ENCODE measurements at places on chromosomes 6 and 20.

DNA sequence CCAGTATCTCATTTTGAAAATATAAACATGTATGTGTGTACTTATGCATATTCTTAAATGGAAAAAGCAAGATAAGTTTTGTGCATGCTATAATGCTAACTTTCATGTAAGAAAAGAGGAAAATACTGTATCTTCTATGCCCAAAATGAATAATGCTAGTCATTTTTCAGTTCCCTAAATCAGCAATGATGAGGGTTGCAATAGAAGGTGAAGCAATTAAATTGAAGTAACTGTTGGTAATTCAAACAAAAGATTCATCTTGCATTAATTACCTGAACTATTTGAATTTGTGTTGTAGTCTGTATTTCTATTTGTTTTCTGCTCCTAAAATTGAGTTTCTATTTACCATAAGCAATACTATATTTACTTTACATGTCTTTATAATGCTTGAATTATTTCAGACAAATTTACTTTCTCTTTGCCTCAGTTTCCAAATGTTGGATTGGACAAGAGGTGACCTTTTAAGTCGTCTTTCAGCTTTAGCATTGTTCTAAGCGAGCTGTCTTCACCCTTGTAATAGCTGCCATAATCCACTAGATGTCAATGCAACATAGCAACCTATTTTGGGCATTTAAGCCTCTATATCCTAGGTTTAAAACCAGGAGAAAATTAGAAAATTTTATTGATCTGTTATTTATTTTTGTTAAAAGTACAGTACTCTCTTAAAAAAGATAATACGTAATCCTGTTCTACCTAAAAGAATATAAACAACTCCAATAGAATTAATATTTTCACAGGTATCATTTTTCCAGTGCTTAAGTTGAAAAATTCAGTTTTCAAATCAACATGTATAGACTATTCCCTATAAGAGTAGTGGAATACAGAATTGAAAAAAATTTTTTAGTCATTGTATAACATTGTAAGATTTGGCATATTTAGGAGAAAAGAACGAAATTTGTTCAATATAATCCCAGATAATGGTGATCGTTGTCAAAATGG lies 52.3 kb upstream of the IFNGR1 start:
- DNase-seq = no peak

- no peak for DNase-seq
Observed at GRCh38 chr20:56537997-56538396, 5.0 kb downstream of the FAM209B start.

- DNase-seq = no peak
Observed at GRCh38 chr6:137762168-137763090, 104.6 kb upstream of the TNFAIP3 start.

DNA sequence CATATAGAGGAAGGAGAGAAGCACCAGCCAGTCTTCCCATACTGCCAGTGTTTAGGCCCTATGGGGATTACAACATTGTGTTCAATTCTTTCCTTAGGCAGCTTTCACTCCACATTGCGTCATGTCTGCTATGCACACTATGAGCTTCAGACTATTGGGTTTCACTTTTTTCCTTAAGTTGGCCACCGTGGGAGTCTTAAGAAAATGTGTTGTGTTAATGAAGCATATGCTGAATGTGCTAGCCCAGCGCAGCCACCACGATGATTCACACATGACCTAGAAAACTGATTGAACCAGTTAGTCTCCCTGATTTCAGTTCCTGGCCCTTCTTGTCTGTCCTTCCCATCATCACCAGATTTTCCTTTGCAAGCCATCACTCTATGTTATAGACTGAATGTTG lies 21.5 kb downstream of the TUBB2B start:
- DNase-seq = no peak

- DNase-seq = no peak
Observed at GRCh38 chr6:14811775-14812428, 434.0 kb upstream of the JARID2 start.

DNA sequence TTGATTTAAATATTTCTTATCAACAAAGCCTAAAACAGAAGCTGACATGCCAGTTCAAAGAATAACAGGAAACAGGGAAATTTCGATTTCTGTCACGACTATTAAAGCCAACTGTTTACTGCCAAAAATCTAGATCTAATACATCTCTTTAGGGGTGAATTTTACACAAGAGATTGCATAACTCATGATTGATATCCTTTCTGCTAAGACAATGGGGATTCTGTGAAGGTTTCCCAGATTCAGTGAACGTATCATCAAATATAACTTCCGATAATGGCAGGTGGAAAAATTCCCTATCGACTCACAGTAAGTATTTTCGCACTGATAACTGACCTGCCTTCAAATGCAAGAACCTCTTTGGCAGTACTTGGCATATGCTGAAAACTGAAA lies 42.9 kb downstream of the NHSL1 start:
- no peak for DNase-seq

- DNase-seq = no peak
Observed at GRCh38 chr6:12522347-12522746, 194.2 kb upstream of the PHACTR1 start.

- DNase-seq = no peak
Observed at GRCh38 chr6:21158873-21159272, 434.7 kb upstream of the SOX4 start.

- DNase-seq = no peak
Observed at GRCh38 chr20:19478320-19478895, 266.0 kb downstream of the SLC24A3 start.

DNA sequence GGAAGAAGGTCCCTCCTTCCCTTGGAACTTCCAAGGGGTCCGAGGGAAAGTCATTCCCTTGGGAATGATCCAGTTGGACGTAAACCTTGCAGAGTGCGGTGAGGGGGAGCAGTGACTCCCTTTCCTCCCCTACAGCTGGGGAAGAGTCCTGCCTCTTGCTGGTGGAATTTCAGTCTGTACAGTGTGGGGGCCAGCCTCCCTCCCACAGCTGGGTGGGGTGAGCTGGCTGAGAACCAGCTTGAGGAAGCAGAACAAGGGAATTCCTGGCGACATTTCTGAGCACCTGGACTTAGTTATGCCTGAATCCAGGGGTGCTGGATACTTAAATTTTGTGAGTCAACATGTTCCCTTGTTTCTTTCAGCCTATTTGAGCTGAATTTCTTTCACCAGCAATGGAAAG lies 152.0 kb downstream of the ANKRD60 start:
- DNase-seq = no peak

- DNase-seq = no peak
Observed at GRCh38 chr20:21520702-21521595, 7.1 kb upstream of the NKX2-2 start.

DNA sequence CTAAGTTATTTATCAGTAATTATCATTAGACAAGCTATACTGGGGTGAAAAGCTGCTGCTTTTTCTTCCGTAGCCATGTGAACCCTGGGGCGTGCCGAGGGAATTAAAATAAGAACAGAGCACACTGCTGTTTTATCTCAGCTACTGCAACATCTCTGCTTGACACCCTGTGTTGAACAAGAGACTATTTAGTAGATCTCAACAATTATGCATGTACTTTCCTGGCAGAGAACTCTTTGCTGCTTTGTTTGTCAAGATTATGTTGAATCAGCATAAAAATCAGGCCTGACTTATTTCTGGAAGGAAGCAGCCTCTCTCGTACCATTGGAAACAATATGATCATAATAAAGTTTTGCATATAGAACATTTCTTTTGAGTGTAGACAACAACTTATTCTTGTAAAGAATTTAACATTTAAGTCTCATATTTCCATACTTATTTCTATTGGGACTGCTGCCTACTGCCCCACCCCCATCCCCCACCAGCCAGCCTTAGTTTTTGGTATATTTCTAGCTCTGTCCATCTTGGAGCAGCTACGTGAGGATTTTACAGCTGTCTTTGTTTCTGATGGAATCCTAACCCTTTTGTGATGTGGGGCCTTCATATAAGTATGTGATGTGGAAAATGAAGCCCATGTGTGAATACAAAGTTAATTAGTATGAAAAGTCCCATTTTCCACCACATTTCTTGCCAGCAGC lies 1011.4 kb downstream of the KIF16B start:
- no peak for DNase-seq

- no peak for DNase-seq
Observed at GRCh38 chr6:6622501-6622900, 34.0 kb downstream of the LY86 start.

DNA sequence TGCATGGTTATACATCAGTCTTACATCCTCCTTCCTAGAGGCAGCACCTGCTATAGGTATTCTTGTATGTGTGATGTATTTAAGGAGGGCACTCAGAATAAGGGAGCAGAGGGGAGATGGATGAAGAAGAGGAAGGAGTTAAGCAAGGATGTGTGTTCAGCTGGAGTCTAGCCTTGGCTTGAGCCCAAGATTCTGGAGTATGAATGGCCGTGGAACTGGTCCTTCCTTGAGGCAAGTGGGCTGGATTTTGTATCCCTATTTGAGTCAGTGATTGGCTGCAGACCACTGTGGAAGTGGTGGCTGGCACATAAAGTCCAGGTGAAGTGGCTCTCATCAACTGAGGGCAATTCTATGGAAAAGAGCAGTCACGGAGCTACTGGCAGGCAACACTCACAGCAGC lies 112.0 kb upstream of the RNF24 start:
- no peak for DNase-seq

- no peak for DNase-seq
Observed at GRCh38 chr20:40955326-40955725, 73.3 kb upstream of the TOP1 start.

- no peak for DNase-seq
Observed at GRCh38 chr20:63028461-63028921, 21.7 kb upstream of the BHLHE23 start.

DNA sequence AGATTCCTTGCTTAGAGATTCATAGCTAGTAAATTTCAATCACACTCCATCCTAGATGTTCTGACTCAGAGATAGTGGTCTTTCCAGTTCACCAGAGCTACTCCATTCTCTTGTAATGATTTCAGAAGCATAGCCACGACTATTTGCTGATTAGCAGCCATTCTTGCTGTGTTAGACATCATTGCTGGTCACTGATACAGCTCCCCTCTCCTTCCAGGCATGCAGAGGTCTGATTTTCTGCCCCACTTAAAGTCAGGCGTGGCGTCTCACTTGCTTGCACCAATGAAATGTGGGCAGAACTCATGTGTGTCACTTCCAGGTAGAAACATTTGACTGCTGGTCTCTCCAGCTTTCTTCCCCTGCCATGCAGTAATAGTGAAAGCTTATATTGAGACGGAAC lies 168.9 kb upstream of the JARID2 start:
- no peak for DNase-seq

Data from activated CD4-positive, alpha-beta T cell treated with anti-CD3 and anti-CD28 coated beads, Interleukin-2, amount 50 U/mL, for 4 hours (primary cell).